Aortic smooth muscle cell (primary cell): ENCODE measurements at places on chromosomes 7 and 10. TPM values are rescaled to one million over a fixed set of nuclear protein-coding genes. Genes with fewer than 3 reads are reported as not detected.

The EVX1 gene
- not detected in 2 replicates for total RNA-seq

The SSC4D gene
- total RNA-seq = 0.53 and 0.56 TPM in 2 replicates

The ASIC3 gene
- total RNA-seq = 0.06 TPM in 1 of 2 replicates, not detected in the other

The SCIN gene
- under 0.01 and 0.25 TPM in 2 replicates for total RNA-seq

The VSIR gene
- total RNA-seq = 16.2 and 19.6 TPM in 2 replicates

The ZNF736 gene
- 9.5 and 10.9 TPM in 2 replicates for total RNA-seq
